ENCODE measurements at places on chromosomes 5 and 9. TPM values are rescaled to one million over a fixed set of nuclear protein-coding genes. Genes with fewer than 3 reads are reported as not detected.

DNA sequence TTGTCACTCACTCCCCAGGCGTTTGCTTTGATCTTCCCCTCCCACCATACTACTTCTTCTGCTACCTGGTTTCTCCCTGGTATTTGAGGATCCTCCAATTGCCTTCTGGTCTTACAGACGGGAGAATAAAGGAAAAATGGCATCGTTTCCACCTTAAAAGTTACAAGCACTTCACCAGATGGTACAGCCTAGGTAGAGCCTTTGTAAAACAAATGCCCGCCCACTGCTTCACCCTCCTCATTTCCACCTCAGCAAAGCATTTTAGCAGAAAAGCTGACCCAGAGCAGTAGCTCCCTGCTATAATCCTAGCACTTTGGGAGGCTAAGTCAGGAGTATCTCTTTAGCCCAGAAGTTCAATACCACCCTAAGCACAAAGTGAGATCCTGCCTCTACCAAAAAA is 5.1 kb upstream of the ANXA2R start:
- DNase-seq: no peak

- no peak for DNase-seq
These were observed 154.4 kb downstream of the ERCC6L2 start for GRCh38 chr9:96029722-96030530.

DNA sequence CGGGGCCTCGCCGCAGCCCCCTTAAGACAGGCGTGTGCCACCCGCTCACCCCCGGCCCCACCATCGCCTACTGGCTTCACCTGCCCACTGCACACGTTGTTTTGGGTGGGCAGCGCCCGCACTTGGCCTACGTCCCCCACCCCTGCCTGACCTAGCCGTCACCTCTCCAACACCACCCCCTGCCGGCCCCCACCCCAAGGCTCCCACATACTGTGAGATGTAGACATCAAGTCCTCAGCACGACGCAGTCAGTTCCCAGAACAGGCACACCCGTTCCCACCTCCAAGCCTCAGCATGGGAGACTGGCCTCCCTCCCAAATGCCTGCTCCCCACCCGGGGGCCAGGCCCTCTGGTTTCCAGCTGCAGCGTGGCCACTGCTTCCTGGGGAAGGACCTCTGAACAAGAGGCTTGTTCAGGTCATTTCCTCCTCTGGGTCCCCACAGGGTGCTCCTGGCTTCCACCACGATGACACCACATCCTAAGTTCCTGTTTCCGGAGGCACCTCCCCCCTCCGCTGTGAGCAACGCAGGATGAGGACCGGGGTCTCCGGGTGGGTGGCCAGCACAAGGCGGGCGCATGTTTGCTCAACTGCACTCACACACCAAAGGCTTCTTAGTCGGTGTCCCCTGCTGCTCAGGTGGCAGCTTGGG is 11.3 kb downstream of the DBN1 start:
- no peak for DNase-seq

- DNase-seq: no peak
These were observed 29.5 kb downstream of the MTAP start for GRCh38 chr9:21831841-21832509.

- no peak for DNase-seq
These were observed 222.7 kb downstream of the ICE1 start for GRCh38 chr5:5645198-5645597.

- no peak for DNase-seq
These were observed 27.9 kb upstream of the FBXL7 start for GRCh38 chr5:15472116-15472515.

DNA sequence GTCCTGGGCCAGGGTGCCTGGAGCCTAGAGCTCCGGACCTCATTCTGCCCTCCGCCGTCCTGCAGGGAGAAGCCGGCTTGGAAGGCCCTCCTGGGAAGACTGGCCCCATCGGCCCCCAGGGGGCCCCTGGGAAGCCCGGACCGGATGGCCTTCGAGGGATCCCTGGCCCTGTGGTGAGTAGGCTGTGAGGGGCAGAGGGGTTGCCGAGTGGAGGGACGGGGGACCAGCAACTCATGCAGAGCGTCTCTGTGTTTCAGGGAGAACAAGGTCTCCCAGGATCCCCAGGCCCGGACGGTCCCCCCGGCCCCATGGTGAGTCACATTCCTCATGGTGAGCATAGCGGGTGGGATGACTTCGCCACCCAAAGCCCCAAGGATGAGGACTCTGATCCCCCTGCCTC is 62.0 kb upstream of the FCN2 start:
- DNase-seq: no peak

DNA sequence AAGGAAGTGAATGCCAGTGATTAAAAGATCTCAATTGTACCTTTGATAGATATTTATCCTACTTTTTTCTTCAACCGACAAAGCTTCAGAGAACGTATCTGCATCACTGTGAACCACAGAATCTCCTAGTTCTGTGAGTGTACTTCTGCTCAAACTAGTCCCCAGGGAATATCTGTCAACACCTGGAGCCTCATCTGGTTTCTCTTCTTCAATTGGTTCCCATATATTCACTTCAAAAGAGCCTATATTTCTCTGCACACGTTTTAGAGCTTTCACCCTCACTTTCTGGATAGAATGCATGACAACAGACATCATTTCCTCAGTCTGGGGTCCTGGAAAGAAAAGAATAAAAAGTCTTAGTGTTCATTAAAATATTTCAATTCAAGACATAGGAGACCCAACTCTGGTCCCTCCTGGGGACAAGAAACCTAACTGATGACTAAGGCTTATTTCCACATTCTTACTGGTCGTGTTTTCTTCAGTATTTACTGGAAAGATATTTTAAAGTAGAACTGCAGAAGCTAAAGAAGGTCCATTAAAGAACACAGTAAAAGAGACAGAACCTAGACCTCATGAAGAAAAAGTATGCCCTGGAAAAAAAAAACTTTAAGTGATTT is 64.3 kb downstream of the CPLANE1 start:
- no peak for DNase-seq

- DNase-seq: no peak
These were observed 50.7 kb downstream of the PRRC1 start for GRCh38 chr5:127568166-127568565.

DNA sequence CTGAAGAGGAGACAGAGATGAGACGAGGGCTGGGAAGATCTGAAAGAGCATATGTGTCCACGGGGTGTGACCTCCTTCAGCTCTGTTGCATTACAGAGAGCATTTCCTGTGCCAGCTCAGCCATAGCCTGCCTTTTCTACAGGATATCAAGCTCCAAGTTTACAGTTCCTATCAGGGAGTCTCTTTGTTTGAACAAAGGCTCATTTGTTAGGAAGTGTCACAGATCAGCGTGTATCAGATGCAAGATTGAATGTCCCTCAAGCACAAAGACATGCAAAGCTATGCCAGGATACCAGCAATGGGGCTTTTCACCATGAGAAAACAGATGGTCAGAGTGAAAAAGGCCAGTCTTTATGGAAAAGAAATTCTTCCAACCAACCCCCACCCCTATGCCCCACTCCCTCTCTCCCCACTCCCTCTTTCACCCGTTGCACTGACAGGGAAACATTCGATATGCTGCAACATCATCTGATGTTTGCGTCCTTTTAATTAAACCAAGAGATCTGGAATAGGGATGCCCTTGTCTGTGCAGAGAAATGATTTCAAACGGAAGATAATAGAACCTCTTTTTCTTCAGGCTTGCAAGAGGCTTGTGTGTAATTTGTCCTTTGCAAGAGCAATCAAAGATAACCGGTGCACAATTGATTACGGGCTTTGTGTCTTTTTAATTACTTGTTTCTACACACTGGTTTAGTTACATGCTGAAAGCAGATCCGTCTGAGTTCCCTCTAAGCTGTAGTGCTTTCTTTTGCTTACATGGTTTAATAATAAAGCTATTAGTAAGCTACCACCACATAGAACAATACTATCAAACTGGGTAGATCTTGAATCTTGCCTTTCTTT is 263.1 kb upstream of the RGMB start:
- DNase-seq: no peak

- no peak for DNase-seq
These were observed 14.6 kb downstream of the FGF1 start for GRCh38 chr5:142671266-142671665.

GRCh38 chr9:86589273-86589672 is 235.1 kb upstream of the TUT7 start:
- no peak for DNase-seq

Gene HMMR
- total RNA-seq: 1.0 TPM

Gene AQP3
- total RNA-seq: 140 TPM

Gene CATSPER3
- total RNA-seq: 0.37 TPM

Gene ADRA1B
- total RNA-seq: not detected
